Astrocyte (in vitro differentiated cells and primary cell): ENCODE measurements at places on chromosomes 3 and 15.

DNA sequence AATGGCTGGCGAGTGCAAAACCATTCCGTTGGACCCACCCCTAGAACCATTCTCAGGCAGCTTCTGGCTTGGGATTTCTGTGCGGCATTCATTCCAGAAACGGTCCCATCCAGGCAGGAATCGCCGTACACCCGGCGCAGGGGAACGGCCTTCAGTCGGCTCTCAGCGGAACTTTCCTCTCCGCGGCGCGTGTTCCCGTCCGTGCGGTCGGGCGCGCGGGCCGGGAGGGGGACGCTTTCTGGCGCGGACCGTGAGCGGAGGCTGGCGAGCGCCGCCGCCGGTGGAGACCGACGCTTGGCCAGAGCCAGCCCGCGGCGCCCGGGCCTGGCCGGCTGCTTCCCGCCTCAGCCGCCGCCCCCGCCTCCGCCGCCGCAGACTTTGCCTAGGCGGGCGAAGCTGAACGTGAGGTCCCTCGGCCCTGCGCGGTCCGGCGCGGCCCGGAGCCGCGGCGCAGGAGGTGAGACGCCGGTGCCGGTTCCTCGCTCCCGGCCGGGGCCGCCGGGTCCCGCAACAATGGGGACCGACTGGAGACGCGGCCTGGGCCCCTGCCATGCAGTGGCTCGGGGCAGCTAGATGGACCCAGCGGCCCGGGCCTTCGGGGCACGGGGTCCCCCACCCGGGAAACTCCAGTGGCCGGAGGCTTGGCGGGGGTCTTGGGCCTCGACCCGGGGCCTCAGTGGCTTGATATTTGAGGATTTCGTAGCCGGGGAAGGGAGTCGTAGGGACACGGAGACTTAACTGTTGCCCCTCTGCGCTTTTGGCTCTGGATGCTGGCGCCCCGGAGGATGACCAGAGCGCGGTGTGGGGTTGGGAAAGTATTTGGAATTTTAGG, at the start of gene RAD54L2:
Gene RAD54L2, plus strand, starts transcription at position 261 of the 832 bp plus-strand sequence. CDS start 51,702 bp downstream, outside the sequence.
- peak; percentile 69 for DNase-seq

DNA sequence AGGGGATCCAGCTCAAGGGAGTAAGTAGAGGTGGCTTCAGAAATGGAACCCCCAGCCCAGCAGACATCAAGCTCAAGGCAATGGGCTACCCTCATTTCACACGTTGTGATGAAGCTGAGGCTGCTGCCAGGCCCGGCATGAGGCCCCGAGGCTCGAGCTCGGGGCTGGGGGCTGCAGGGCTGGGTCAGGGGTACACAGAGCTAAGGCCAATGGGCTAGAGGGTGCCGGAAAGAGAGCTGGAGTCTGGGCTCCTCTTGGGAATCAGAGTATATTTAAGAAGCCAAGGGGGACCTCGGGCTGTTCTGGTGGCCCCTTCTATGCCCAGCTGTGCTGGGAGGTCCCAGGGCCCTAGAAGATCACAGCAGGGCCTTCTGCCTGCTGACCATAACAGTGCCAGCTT, 7.4 kb downstream of the PRSS50 start:
- DNase-seq, result no peak

DNA sequence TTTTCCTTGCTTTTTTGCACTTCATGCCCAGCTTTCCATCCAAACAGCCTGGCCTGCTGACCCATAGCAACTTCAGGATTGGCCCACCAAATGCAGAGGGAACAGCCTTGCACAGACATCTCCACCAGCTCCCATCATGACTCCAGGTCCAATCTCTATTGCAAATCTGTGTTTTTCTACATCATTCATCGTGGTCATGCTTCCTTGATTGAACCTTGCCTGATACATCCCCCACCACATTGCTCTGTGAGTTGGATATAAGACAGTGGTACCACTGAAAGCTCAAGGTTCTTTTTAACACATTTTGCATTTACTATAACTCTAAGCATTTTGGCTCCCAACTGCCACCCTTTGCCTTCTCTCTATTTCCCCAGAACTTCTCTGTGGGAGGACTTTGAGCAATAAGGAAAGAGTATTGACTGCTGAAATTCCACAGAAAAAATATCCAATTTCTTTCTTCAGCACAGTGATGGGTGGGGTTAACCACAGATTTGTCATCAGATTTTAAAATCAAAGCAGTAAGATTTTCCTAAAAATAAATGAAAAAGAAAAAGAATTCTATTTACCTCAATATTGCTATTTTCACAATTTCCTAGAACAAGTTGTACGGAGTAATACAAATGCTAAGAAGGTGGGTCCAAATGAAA, 114.6 kb upstream of the GALNT15 start:
- DNase-seq, result no peak

- DNase-seq, result no peak
These were observed 165.1 kb upstream of the STAC start for GRCh38 chr3:36215241-36215640.

GRCh38 chr15:66846031-66846430, 144.0 kb downstream of the SMAD6 start:
- no peak for DNase-seq

DNA sequence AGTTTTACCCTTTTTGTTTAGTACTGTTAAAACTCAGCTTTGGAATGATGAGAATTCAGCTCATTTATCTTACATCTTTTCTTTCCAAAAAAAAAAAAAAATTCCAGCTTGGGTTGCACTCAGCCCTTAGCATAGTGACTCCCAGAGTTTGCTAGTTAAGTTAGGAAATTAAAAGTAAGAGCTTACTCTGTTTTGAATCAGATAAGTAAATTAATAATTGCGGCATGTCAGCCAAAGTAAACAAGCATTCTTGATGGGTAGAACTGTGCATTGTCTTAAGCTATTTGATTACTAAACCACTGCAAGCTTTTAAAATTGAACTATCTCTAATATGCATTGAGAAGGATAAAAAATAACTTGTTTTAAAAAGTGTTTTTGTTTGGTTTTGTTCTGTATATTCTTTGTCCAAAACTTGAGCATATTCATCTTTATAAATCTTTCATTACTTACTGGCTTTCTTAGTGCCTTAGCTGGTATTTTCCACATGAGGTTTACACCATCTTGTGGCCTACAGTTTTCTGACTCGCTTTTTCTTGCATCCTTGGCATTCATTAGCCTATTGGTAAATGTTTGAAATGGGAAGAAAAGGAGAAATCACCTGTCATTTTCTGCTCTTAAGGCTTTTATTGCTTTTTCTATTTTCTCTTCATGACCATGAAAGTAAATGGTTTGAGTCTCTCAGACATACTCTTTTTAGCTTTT, 107.6 kb downstream of the FILIP1L start:
- peak; percentile 62 for DNase-seq

- DNase-seq, result peak; percentile 84
These were observed 58.4 kb downstream of the RBMS3 start for GRCh38 chr3:29339016-29339833.

- no peak for DNase-seq
These were observed 326.5 kb downstream of the SLC9A9 start for GRCh38 chr3:143521803-143522202.

DNA sequence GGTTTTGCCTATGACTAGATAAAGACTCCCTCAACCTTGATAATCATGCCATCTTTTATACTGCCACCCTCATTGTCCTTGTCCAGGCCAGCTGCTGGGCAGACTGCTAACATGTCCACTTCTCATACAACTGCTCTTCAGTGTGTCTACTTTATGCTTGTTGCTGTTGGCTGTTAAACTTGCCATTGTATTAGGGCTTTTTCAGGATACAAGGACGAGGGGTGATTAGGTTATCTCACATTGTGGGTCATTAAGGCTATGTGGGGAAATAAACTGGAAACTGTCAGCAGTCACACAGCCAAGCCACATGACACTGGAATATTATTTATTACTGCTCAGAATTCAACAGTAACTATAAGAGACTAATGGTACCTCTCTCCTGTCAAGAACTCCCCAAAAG, 36.1 kb downstream of the STARD9 start:
- DNase-seq, result no peak

GRCh38 chr3:151196434-151196833, 6.6 kb downstream of the GPR171 start:
- no peak for DNase-seq

- peak; percentile 73 for DNase-seq
These were observed 54.3 kb downstream of the NTRK3 start for GRCh38 chr15:88202231-88202630.

DNA sequence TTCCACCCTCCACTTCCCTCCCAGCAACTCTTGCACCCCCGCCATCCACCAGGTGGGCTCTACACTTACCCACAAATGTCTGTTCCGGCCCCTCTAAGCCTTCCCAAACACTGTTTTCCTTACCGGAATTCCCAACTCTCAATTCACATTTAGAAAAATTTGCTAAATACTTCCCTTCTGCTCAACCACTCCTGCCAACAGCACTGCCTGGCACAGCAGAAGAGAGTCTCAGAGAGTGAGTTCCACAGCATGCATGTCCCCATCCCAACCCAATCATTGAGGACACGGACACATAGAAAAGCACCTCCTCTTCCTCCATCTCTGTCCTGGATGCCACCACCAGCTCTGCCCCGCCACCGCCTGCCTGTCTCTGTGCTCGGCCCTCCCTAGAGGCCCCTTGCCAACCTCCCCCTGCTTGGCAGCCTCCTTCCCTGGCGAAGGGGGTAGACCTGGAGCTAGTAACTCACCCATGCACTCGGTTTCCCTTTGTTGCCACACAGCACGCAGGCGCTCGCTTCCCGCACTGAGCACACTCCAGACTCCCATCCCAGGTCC, 66.2 kb upstream of the SLC6A1 start:
- no peak for DNase-seq

GRCh38 chr3:71657831-71658530, 67.2 kb downstream of the EIF4E3 start:
- DNase-seq, result peak; percentile 57

GRCh38 chr15:69628256-69629093, 175.9 kb downstream of the RPLP1 start:
- no peak for DNase-seq

GRCh38 chr3:126127904-126128303, 44.0 kb upstream of the SLC41A3 start:
- no peak for DNase-seq

- no peak for DNase-seq
These were observed 62.0 kb upstream of the TFRC start for GRCh38 chr3:196143708-196144382.

- no peak for DNase-seq
These were observed 622.3 kb downstream of the DIPK2A start for GRCh38 chr3:144593881-144594280.

- DNase-seq, result peak; percentile 30
These were observed 715.5 kb downstream of the GBE1 start for GRCh38 chr3:81045976-81046375.

DNA sequence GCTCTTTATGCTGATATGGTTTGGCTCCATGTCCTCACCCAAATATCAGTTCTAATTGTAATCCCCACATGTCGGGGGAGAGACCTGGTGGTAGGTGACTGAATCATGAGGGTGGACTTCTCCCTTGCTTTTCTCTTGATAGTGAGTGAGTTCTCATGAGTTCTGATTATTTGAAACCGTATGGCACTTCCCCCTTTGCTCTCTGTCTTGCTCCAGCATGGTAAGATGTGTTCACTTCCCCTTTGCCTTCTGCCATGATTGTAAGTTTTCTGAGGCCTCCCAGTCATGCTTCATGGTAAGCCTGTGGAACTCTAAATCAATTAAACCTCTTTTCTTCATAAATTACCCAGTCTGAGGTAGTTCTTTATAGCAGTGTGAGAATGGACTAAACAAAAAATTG, 107.6 kb downstream of the IMPG2 start:
- no peak for DNase-seq

DNA sequence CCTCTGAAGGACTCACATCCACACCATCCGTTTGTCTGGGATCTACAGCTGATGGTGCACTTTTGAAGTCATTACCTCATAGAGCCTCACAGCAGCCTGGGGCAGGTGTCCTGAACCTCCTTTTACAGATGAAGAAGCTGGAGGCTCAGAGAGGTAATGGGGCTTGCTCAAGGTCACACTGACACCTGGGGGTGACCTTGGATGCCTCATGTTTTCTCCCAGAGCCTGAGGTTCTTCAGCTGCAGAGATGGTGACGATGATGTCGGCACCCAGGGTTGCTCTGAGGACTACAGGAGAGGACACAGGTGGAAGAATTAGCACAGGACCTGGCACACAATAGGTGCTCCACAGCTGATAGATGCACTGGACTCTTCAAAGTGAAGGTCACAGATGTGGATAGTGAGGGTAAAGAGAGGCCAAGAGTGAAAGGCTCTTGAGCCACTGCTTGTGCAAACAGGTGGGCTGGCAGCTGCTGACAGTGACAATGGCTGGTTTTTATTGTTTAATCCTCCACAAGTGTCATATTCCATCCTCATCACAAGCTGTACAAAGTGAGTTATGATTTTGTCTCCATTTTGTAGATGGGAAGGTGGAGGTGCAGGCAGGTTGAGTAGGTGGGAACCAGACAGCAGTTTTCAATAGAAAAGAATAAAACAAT, 17.4 kb upstream of the ATP2B2 start:
- no peak for DNase-seq

DNA sequence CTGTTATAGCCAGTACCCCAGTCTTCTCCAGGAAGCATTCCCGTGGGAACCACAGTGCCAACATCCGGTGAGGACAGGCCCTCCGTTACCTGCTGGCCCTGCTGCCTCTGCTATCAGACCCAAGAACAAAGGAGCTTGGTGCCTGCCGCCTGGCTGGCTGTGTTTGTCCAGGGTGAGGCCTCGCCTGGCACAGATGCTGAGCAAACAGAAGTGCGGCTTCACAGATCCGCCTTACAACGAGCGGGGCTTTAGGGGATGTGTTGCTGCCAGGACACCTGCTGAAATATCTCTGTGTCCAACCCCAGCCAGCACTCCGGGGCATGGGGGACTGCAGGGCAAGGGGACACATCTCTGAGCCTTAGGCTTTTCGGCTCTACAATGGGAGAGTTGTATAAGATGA, 2.2 kb upstream of the EPHB3 start:
- no peak for DNase-seq

DNA sequence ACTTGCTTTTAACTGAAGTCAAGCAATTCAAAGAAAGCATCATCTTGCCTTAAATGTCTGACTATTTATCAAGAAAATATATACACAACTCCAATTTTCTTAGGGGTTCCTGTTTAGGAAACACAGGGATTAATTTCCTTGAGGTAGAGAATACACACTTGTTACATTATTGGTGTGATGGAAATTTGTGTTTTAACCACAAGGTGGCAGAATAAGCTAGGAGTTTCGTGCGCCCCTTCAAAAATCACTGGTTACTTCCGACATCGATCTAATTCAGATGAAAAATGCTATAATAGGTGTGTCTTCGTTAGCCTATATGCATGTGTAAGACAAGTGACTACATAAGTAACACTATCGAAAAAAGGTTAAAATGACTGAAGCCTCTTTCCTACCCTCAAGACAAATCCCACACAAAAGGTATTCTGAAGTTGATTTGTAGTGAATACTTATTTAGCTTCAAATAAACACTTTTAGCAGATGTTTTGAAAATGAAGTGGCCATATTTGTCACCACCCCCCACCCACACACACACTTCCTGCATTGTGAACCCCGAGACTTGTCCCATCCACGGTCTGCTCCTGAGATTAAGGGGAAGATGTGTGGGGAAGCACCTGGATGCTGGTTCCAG, 246.5 kb downstream of the ROBO1 start:
- peak; percentile 14 for DNase-seq

- DNase-seq, result no peak
These were observed 148.4 kb downstream of the ADAMTS17 start for GRCh38 chr15:100193277-100193860.

- peak; percentile 6 for DNase-seq
These were observed 43.3 kb downstream of the TOPAZ1 start for GRCh38 chr3:44284949-44285348.

- no peak for DNase-seq
These were observed 306.8 kb downstream of the TUSC7 start for GRCh38 chr3:117016378-117016777.

GRCh38 chr15:95946241-95946640, 384.3 kb upstream of the NR2F2 start:
- no peak for DNase-seq
